SK-MEL-5 (cell line): ENCODE measurements at places on chromosomes 4 and X.

DNA sequence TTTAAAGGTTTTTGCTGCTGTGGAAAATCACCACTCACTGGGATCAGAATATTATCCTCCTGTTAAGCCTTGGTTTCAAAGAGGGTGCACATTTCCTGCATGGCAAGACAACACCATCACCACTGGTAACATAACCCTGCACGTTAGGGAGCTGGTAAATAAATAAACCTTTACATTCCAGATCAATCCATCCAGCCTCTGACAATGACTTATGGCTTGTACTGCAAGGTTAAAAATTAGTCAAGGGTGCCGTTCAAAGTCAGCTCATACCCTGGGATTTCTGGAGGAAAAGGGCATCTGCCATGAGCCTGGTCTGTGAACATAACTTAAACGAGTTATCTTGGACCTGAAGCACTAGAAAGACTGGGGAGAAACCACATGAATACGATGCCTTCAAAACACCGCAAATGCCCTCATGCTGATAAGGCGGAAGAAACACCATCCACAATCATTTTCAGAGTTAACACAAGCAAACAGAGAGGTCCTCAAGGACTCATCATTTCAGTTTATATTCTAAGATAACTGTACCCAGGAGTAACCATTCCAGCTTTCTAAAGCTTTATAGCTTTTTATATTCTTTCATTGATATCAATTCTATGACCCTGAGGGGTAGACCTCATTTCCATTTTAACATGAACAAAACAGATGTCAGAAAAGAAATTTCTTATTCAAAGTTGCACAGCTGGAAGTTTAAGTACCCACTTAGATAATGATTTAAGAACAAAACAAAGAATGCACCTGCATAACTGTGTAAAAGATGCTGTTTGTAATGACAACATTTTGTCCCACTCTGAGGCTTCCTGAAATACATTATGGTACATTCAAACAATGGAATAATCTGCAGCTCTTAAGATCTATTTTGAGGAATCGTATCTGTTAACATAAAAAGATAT is 103.1 kb downstream of the NPNT start:
- DNase-seq: no peak

- peak; percentile 2 for DNase-seq
Observed at GRCh38 chr4:126957556-126957955, 675.2 kb upstream of the INTU start.

GRCh38 chr4:61590881-61591280 is 390.8 kb downstream of the ADGRL3 start:
- DNase-seq: peak; percentile 6

DNA sequence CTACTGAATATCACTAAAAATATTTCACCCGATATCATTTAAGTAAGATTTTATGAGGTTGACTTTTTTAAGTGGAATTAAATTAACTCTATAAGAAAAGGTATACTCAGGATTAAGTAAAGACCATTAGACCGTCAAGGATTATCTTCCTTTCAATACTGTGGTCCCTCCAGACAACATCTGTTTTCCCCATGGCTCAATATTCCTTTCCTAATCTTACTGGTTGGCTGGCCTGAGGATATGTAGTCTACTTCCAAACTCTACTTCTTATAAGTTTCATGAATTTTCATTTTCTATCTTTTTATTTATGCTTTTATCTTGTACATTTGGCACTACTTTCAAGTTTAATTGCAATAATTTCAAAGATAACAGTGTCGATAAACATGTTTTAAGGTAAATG is 725.4 kb downstream of the PCDH7 start:
- no peak for DNase-seq

- DNase-seq: no peak
Observed at GRCh38 chrX:123773258-123773988, 40.6 kb upstream of the THOC2 start.
